Heart right ventricle (tissue), 16 donors: ENCODE measurements at places on chromosomes 11 and 22.

DNA sequence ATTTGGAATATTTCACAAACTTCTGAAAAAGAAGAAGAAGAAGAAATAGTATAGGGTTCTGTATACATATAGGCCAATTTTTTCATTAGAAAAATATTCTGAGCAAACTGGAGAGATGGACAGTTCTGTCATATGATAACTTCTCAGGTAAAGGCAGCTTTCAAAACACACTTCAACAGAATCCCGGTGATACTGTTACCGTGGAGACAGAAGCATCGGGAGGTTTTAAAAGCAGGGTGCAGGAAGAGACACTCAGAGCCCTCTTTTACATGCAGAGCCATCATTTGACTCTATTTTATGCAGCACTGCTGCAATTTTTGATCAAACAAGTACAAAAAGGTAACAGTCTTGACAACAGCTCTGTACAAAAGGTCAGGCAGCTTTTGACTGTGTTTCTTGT lies 1785.4 kb downstream of the LRRC4C start:
- H3K4me3 ChIP-seq = no peak overlapping the region
- H3K27ac ChIP-seq = no peak overlapping the region
- H3K27me3 ChIP-seq = no peaks in the 10 kb centered on the region
- no peak for DNase-seq
- H3K36me3 ChIP-seq = no peaks in the 10 kb centered on the region

DNA sequence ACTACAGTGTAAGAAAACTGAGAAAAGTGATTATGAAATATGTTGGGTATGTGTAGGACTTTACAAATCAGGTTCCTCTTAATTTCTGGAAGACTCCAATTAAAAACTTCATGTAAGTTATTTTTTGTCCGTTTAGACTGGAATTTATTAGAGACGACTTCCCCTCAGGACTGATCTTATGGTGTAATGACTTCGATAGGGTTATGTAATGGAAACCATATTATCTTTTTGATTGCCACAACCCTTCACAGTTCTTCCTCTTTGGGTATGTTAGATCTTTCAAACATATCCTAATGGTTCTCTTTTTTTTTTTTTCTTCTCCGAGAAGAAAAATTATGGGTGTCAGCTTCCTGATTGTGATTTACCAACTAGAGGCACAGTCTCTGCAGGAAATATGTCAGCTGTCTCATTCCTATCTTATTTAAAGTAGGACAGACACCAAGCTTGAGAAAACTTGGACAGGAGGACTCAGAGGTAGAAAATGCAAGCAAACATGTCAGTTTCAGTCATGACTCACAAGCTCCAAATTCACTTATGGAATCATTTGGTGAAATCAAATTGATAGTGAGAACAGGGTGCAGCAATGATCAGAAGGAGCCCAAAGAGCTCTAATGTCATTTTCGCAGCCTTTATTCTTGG lies 11.1 kb upstream of the LDLRAD3 start:
- no peak for DNase-seq
- no peak overlapping the region for H3K27ac ChIP-seq
- H3K27me3 ChIP-seq = peaks cover 6% of the 10 kb centered on the region
- no peak overlapping the region for H3K4me3 ChIP-seq

- H3K4me3 ChIP-seq = no peak overlapping the region
- H3K27ac ChIP-seq = no peak overlapping the region
- no peak for DNase-seq
Measured at GRCh38 chr11:41714101-41714500, 254.6 kb upstream of the LRRC4C start.

DNA sequence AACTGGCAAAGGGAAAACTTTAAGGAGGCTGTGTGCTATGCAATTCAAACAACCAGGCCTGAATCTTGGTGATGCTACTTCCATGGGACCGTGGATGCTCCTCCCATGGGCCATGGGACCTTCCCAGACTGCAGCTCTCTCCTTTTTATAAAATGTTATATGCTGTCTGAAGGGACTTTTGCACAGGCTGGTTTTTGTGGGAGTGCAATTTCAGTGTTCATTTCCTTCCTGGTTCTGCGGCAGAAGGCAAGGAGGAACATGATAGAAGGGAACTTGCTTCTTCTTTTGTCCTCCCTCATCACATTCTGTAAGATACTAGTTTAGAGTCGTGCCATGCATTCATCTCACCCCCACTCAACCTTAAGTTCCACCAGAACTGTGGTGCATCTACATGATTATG lies 68.9 kb downstream of the C11orf58 start:
- peak overlapping the region; percentile 39 for H3K27ac ChIP-seq
- H3K36me3 ChIP-seq = no peaks in the 10 kb centered on the region
- no peak overlapping the region for H3K4me3 ChIP-seq
- no peaks in the 10 kb centered on the region for H3K27me3 ChIP-seq
- no peak for DNase-seq
- H3K4me1 ChIP-seq = peaks cover 78% of the 10 kb centered on the region

- no peak overlapping the region for H3K4me3 ChIP-seq
- H3K27me3 ChIP-seq = no peaks in the 10 kb centered on the region
- DNase-seq = no peak
- H3K27ac ChIP-seq = no peak overlapping the region
Measured at GRCh38 chr22:33747576-33748180, 172.6 kb downstream of the LARGE1 start.

DNA sequence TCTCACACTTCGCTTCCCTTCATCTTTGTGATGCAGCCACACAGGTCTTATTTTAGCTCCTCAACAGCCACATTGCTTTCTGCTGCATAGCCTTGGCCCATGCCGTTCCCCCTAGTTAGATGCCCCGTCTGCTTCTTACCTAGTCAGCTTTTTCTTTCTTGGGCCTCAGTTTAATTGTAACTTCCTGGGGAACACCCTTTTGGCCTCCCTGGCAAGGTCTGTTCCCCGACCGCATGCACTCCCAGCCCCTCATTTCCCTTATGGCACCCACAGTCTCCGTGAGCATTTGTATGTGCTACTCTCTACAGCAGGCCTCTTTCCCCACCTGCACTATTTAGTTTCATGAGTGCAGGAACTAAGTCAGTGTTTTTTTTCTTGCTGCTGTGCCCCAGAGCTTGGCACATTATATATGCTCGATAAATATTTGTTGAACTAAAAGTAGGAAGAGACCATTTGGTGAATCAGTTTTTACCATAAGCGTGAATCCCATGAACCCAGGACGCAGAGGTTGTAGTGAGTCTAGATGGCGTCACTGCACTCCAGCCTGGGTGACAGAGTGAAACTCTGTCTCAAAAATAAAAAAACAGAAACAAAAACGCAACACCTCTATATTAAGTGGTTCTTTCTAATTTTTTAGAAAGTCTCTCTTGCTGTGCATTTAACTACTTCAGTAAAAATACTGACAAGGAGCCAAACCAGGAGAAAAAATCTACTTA lies 38.5 kb downstream of the TNRC6B start:
- no peaks in the 10 kb centered on the region for H3K27me3 ChIP-seq
- no peak overlapping the region for H3K27ac ChIP-seq
- H3K4me1 ChIP-seq = peaks cover 96% of the 10 kb centered on the region
- no peaks in the 10 kb centered on the region for H3K36me3 ChIP-seq
- DNase-seq = no peak
- H3K4me3 ChIP-seq = no peak overlapping the region

DNA sequence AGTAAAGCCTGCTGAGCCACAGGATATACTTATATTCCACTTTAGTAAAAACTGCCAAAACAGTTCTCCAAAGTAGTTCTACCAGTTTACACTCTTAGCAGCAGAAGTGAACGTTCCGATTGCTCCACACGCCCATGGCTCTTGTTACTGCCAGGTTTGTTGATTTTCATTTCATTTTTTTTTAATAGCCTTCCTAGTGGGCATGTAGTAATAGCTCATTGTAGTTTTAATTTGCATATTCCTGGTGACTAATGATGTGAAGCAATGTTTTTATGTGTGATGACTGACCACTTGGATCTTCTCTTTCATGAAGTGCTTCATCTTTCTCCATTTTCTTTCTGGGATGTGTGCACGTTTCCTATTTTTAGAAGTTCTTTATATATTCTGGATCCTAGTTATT lies 4.8 kb upstream of the C11orf97 start:
- H3K27me3 ChIP-seq = no peaks in the 10 kb centered on the region
- no peaks in the 10 kb centered on the region for H3K36me3 ChIP-seq
- H3K4me1 ChIP-seq = peaks cover 5% of the 10 kb centered on the region
- no peak for DNase-seq
- H3K4me3 ChIP-seq = no peak overlapping the region
- no peak overlapping the region for H3K27ac ChIP-seq

GRCh38 chr11:134346101-134346975 lies 14.6 kb downstream of the GLB1L2 start:
- H3K27ac ChIP-seq = no peak overlapping the region
- no peak overlapping the region for H3K4me3 ChIP-seq
- DNase-seq = no peak
- no peaks in the 10 kb centered on the region for H3K27me3 ChIP-seq
- no peaks in the 10 kb centered on the region for H3K4me1 ChIP-seq

- no peak for DNase-seq
- peak overlapping the region; percentile 1 for H3K27ac ChIP-seq
- no peaks in the 10 kb centered on the region for H3K36me3 ChIP-seq
Measured at GRCh38 chr11:44244639-44245310, 65.2 kb downstream of the ALX4 start.

DNA sequence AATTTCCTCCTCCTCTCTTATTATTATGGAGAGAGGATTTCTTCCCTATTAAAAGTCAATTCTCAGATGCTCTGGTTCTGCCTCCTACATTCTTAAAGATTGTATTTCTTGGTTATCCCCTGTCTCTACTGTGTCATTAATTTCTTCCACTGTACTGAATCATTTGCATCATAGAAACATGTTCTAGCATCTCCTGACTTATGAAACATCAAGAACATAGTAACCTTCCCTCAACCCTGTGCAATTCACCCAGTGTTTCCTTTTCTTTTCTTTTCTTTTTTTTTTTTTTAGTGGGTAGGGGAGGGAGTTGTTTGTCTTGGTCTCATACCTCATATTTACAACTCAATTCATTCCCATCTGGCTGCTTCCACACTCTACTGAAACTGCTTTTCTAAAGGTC lies 288.0 kb upstream of the PLET1 start:
- H3K4me1 ChIP-seq = no peaks in the 10 kb centered on the region
- H3K27me3 ChIP-seq = no peaks in the 10 kb centered on the region
- DNase-seq = no peak
- H3K36me3 ChIP-seq = no peaks in the 10 kb centered on the region
- no peak overlapping the region for H3K27ac ChIP-seq
- H3K4me3 ChIP-seq = no peak overlapping the region

GRCh38 chr11:28346209-28346608 lies 238.0 kb downstream of the METTL15 start:
- H3K36me3 ChIP-seq = no peaks in the 10 kb centered on the region
- no peak overlapping the region for H3K27ac ChIP-seq
- no peaks in the 10 kb centered on the region for H3K4me1 ChIP-seq
- H3K4me3 ChIP-seq = no peak overlapping the region

DNA sequence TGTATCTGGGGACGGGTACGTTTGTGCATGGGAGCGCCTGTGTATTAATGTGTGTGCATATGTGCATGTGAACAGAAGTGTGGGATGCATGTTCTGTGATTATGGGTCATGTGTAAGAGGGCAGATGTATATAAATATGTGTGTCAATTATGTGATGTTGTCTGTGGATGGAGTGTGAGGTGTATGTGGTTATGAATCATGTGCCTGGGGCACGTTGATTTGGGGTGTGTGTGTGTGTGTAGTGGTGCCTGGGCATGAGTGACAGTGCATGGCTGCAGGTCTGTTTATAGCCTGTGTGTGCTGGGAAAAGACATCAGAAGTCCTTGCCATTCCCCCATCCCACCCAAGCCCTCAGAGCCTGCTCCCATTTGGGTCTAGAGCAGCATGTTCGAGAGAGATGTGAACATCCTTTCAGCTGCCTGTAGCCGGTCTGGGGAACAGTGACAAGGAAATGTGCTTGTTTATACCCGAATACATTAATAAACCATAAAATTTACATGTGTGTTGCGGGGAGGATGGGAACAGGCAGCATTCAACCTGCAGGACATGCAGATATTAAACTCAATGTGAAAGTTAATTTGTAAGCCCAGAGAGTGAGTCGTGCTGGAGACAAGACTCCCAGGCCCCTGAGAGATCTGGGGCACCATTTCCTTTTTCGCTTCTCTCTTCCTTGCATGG lies 129.0 kb downstream of the NECTIN1 start:
- no peaks in the 10 kb centered on the region for H3K4me1 ChIP-seq
- H3K36me3 ChIP-seq = no peaks in the 10 kb centered on the region
- no peak overlapping the region for H3K4me3 ChIP-seq
- DNase-seq = no peak
- H3K27ac ChIP-seq = no peak overlapping the region
- H3K27me3 ChIP-seq = peaks cover 28% of the 10 kb centered on the region

- peaks cover 4% of the 10 kb centered on the region for H3K36me3 ChIP-seq
- no peaks in the 10 kb centered on the region for H3K27me3 ChIP-seq
- H3K4me3 ChIP-seq = no peak overlapping the region
- no peak overlapping the region for H3K27ac ChIP-seq
- DNase-seq = no peak
Measured at GRCh38 chr11:45933131-45933831, 10.8 kb downstream of the LARGE2 start.

- H3K27me3 ChIP-seq = no peaks in the 10 kb centered on the region
- DNase-seq = no peak
- no peaks in the 10 kb centered on the region for H3K36me3 ChIP-seq
- H3K27ac ChIP-seq = no peak overlapping the region
- H3K4me1 ChIP-seq = peaks cover 9% of the 10 kb centered on the region
- H3K4me3 ChIP-seq = no peak overlapping the region
Measured at GRCh38 chr11:34189191-34189590, 83.8 kb downstream of the NAT10 start.

GRCh38 chr11:77999446-78000030 lies 5.1 kb upstream of the INTS4 start:
- peaks cover 3% of the 10 kb centered on the region for H3K4me1 ChIP-seq
- H3K36me3 ChIP-seq = no peaks in the 10 kb centered on the region
- DNase-seq = no peak

- no peak overlapping the region for H3K27ac ChIP-seq
- DNase-seq = no peak
- H3K27me3 ChIP-seq = no peaks in the 10 kb centered on the region
Measured at GRCh38 chr11:84812471-84812969, 814.6 kb downstream of the DLG2 start.
